ENCODE measurements at places on chromosomes 6 and 20. TPM values are rescaled to one million over a fixed set of nuclear protein-coding genes. Genes with fewer than 3 reads are reported as not detected.

DNA sequence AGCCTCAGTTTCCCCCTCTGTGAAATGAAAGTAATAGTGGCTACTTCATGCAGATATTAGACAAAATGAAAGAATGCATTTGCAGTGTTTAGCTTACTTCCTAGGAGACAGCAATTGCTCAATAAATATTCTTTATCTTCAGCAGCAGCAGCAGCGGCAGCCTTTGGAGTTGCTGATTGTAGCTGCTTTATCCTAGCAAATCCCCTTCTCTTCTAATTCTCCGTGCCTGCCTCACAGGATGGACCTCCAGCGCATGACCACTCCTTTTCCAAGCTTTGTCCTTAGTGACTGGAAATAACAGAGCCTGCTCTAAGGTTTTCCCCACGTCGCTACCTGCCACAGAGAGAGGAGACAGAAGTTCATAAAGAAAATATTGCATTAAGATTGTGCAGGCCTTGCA is 279.8 kb downstream of the TSHZ2 start:
- H3K27ac ChIP-seq: no peak overlapping the region
- H3K36me3 ChIP-seq: no peaks in the 10 kb centered on the region
- no peak overlapping the region for H3K4me3 ChIP-seq
- no peak for DNase-seq

- no peak for DNase-seq
- no peak overlapping the region for H3K4me3 ChIP-seq
- H3K27ac ChIP-seq: no peak overlapping the region
- no peaks in the 10 kb centered on the region for H3K36me3 ChIP-seq
- no peaks in the 10 kb centered on the region for H3K4me1 ChIP-seq
These were observed 9.9 kb downstream of the SMOC2 start for GRCh38 chr6:168450917-168451316.

GRCh38 chr6:155647354-155647753 is 191.7 kb upstream of the NOX3 start:
- H3K36me3 ChIP-seq: no peaks in the 10 kb centered on the region
- DNase-seq: no peak
- H3K4me3 ChIP-seq: no peak overlapping the region
- H3K27ac ChIP-seq: no peak overlapping the region
- H3K4me1 ChIP-seq: peaks cover 10% of the 10 kb centered on the region
- H3K27me3 ChIP-seq: no peaks in the 10 kb centered on the region

GRCh38 chr20:63843778-63844177 is 12.7 kb upstream of the ZBTB46 start:
- H3K4me1 ChIP-seq: peaks cover 23% of the 10 kb centered on the region
- no peak for DNase-seq
- H3K4me3 ChIP-seq: no peak overlapping the region
- H3K36me3 ChIP-seq: no peaks in the 10 kb centered on the region

Gene NFATC2
- 34.0 TPM for total RNA-seq

Gene CRISP3
- total RNA-seq: not detected

All from naive thymus-derived CD8-positive, alpha-beta T cell (primary cell).